Fibroblast of skin of right quadriceps (primary cell): ENCODE measurements at places on chromosomes 3 and 15.

- DNase-seq, result no peak
Observed at GRCh38 chr3:100044369-100044768, 69.9 kb downstream of the FILIP1L start.

DNA sequence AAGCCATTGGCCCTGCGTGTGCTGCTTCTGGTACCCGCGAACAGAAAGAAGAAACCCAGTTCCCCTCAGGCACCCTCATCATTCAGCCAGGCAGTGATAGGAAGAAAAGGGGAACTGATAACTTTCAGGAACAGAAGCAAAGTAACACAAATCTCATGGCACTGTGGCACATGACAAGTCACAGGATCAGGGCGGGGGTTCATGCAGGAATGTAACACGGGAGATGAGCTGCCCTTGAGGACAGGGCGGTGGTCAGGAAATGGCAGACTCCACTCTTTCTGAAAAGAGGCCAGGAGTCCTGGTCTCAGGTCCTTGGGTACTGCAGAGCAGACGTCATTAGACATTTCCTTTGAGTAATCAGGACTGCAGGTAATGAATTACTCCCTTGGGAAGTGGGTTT, 95.5 kb downstream of the CCNL1 start:
- no peak for DNase-seq

DNA sequence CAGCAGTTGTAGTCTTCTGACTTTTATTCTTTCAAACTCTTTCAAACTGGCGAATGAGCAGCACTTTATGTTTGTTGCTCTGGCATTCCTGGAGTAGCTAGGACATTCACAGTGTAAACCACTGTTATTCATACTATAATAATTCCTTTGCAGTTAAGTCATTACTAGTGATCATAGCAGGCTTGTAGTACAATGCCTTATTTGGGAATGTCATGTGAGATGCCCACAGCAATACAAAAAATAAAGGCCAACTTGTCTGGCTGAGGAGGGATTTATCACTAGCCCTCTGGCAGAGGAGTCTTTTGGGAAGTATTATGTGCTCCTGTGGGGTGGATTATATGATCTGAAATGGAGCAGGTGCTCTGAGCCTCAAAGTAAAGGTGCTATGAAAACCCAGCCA, 197.2 kb downstream of the VGLL3 start:
- DNase-seq, result peak; percentile 98

GRCh38 chr3:37913522-37913921, 51.8 kb downstream of the CTDSPL start:
- no peak for DNase-seq

DNA sequence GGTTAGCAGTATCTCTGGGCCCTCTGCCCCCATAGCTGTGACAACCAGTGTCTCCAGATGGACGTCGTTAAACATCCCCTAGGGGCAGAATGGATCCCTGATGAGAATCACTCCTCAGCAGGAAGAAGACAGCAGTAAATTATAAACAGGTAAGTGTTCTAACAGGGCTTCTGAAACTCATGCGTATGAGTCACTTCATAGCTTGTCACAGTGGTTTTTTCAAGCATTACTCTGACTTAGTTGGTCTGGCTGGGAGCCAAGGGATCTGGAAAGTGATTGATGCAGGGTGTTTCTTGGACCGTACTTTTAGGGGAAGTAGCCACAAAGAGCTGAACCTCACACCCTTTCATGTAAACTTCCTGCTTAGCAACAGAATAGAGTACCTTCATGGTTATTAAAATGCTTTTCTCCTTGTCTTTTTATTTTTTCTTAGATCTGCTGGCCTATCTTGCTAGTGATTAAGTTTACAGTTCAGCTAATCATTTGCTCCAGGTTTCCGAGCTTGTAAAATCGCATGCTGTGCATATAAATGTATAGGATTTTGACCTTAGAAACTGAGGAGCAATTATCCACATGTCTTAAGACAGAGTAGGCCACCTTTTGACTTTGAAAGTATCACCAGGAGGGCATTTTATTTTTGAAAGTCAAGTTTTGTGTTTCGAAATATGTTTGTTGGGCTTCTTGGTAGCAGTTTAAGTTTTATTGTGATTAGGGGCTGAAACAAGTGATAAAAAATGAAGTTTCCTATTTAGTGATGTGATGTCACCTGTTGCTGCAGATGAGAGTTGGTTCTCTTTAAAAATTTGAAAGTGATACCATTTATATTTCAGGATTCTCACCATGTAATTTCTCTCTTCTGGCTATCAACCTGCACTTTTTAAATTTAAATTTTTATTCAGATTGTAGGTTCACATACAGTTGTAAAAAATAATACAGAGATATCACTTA, 333.9 kb downstream of the PTPRG start:
- DNase-seq, result peak; percentile 93

- DNase-seq, result no peak
Observed at GRCh38 chr3:151052756-151053155, 32.7 kb upstream of the MED12L start.

- DNase-seq, result no peak
Observed at GRCh38 chr3:163821841-163822240, 1256.5 kb downstream of the SI start.

DNA sequence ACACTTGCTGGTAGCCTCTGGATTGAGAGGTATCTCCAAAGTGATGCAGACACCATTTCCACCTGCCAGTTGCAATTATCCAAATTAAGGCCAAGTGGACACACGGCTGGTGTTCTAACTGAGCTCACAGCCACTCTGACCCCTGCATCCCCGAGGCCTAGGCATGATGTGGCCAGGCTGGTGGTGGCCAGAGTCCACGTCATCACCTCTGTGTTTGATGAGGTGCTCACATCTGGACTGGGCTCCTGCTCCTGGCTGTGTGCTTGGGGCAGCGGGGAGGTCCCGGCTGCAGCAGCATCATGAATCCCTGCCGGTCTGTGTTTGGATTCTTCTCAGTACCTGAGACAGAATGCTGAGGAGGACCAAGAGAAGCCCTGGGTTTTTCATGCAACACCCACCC, 4.9 kb downstream of the OXTR start:
- no peak for DNase-seq

DNA sequence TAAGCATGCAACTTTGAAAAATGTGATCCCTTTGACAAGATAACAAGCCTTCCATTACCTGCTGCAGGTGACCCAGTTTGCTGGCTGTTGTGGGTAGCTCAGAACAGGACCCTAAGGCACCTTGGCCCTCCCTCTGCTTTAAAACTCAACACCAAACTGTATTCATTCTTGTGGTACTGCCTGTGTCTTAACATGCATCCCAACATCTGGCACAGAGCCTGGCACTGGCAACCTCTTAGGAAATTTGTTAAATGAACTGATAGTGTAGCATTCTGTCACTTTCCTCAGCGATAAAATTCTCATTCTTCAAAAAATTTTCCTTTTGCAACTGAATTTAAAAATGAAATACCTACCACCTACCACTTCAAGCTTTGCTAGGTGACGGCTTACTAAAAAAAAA, 287.3 kb upstream of the ADAMTS9 start:
- no peak for DNase-seq

GRCh38 chr3:52052831-52053306, 3.5 kb downstream of the DUSP7 start:
- peak; percentile 75 for DNase-seq

DNA sequence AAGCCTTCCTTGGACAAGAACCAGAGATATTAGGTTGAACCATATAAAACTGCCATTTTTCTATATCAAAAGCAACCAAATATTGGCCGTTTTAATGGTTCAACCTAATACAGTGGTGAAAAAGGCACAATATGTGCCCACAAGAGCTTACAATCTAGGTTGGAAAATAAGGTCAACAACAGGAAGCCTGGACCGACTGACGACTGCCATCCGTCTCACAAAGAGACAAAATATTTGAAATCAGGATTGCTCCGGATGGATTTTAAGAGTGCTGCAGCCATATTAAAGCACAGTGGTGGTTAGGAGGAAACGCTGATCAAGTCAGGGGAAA, 1.4 kb downstream of the AHSG start:
- DNase-seq, result no peak

- no peak for DNase-seq
Observed at GRCh38 chr15:70647396-70647795, 116.0 kb downstream of the UACA start.

- peak; percentile 57 for DNase-seq
Observed at GRCh38 chr3:136018876-136019275, 53.3 kb downstream of the PPP2R3A start.

- DNase-seq, result peak; percentile 44
Observed at GRCh38 chr3:8767667-8768363, 1.6 kb downstream of the OXTR start.

DNA sequence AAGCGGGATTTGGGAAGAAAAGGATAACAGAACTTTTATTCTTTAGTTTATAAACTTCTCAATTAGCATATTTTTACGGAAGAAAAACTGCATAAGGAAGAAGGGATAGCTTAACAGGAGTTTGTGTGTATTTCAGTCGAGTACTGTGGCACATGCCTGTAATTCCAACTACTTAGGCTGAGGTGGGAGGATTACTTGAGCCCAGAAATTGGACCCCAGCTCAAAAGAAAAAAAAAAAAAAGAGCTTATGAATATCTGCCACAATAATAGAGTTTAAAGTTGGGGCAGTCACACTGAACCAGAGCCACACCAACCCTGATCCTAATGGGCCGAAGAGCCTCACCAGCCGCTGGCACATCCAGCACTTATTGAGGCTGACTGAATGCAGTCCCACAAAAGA, 31.1 kb downstream of the CHAC1 start:
- no peak for DNase-seq

DNA sequence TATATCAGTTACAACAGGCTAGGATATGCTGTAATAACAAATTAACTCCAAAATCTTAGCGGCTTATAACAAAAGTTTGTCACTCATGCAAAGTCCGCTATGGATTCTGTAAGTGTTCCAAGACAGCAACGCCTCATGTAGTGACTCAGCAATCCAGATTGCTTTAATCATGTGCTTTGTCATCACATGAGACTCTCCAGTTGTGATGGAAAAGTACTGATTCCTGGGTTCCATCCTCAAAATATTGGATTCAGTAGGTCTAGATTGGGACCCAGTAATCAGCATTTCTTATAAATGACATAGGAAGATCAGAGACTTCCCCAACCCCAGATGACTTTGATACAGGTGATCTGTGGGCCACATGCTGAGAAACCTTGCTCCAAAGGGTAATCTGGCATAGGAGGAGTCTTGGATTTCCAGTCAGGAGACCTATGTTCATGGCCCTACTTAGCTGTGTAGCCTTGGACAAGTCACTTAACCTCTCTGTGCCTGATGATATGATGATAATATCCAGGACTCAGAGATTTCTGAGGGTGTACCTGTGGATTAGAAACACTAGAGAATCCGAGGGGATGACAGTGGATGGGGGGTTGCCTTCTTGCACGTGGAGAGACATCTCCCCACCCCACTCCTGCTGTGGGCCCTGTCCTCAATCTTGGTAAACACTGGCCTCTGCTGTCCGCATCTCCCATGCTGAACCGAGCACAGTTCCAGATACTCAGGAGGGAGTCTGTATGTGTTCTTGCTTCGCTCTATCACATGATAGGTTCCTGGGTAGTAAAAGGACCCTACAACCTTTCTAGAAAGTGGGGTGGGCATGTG, 65.5 kb downstream of the CORO2B start:
- DNase-seq, result peak; percentile 82

DNA sequence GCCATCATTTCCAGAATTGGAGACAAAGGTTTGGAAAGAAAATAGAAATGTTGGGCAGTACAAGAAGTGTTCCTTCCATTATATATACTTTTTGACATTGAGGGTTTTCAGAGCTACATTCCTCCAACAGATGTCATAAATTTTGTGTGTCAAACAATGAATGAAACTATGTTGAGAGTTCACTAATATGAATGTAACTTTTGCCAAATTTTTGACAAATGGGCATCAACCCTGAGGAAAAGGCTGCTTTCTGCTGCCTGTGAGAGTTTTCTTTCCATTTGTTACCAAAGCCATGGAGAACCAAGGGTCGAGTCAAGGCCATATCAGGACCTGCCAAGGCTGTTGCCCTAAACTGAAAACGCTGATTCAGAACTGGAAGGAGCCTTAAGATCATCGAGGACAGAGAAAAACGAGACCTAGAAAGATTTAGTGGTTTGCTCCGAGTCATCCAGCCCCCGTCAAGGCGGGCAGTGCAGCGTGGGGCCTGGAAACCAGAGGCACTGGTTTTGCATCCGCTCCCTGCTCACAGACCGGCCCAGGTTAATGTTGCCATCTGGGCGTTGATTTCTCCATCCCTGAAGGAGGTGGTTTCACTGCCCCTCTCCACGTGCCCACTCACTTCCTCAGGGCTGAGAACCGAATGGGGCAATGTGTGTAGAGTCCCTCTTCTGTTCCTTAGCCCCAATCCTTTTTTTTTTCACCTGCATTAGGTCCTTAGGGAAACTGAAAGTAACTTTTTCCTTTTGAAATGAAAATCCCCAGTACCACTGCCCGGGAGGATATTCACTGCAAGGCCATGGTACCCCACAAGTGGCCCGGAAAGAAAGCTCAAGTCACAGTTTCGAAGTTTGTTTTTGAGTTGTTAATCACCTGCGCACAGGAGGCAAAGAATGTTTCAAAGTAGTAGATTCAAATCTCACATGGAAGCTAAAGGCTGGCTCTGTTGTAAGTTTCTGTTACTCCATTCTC, 32.8 kb downstream of the TPM1 start:
- DNase-seq, result peak; percentile 57

DNA sequence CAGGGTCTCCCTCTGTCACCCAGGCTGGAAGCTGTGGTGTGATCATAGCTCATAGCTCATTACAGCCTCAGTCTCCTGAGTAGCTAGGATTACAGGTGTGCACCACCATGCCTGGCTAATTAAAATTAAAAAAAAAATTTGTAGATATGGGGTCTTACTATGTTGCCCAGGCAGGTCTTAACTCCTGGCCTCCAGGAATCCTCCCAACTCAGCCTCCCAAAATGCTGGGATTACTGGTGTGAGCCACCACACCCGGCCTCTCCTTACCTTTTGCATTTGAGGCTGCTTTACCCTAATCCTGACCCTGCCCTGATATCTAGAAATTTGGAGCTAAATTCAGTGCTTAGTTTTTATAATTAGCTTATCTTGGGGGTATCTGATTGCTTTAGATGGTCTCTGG, 83.2 kb upstream of the GCNT3 start:
- no peak for DNase-seq

DNA sequence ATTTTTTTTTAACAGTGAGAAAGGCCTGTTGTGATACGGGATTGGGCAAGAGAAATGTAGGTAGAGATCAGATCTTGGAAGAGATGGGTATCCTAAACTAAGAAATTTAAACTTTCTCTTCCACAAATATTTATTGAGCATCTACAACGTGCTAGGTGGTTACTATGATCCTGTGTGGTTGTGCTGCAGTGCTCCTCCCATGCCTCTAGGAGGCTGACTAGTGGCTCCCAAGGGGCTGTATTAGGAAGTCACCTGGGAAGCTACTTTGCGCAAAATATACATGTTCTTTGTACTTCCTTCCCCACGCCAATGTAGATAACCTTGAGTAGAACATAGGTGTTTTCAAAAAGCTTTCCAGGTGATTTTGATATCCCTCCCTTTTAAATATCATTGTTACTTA, 27.2 kb downstream of the USP3 start:
- no peak for DNase-seq

GRCh38 chr3:26237036-26237682, 385.4 kb upstream of the LRRC3B start:
- no peak for DNase-seq

GRCh38 chr3:127228866-127229265, 35.9 kb downstream of the PRR23E start:
- DNase-seq, result no peak

GRCh38 chr3:165192610-165193192, 3.5 kb downstream of the SLITRK3 start:
- DNase-seq, result no peak

- no peak for DNase-seq
Observed at GRCh38 chr15:96126859-96127258, 203.6 kb upstream of the NR2F2 start.

- peak; percentile 18 for DNase-seq
Observed at GRCh38 chr3:156847752-156848448, 21.7 kb downstream of the LEKR1 start.
